ENCODE measurements at places on chromosomes 5 and 9. TPM values are rescaled to one million over a fixed set of nuclear protein-coding genes. Genes with fewer than 3 reads are reported as not detected.

SLC12A2 gene
- total RNA-seq, result 15.6 TPM

AK3 gene
- 56.6 TPM for total RNA-seq

SCAI gene
- total RNA-seq, result 8.1 TPM

ZFP2 gene
- 3.4 TPM for total RNA-seq

FAM240B gene
- not detected for total RNA-seq

HMGCS1 gene
- 22.2 TPM for total RNA-seq

RALGPS1 gene
- 3.2 TPM for total RNA-seq

DNA sequence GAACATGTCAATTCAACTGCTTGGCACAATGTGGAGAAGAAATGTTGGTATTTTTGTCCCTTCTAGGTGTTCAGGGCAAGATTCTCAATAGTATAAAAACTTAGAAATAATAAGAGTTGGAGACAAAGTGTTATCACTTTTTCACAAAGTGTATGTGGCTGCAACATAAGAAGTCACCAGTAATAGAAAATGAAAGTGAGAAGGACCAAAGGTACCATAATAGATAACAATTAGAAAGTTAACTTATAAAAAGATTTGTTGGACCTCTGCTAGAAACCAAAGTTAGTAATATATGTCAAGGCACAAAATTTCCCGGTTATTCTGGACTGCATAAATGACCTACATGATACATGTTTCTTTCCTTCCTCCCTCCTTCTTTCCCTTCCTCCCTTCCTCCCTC is 1535.3 kb downstream of the EFNA5 start:
- no peaks in the 10 kb centered on the region for H3K4me1 ChIP-seq
- no peaks in the 10 kb centered on the region for H3K36me3 ChIP-seq
- no peaks in the 10 kb centered on the region for H3K27me3 ChIP-seq
- no peak overlapping the region for H3K4me3 ChIP-seq

GRCh38 chr9:137172901-137173795 is 1.3 kb upstream of the TMEM210 start:
- H3K36me3 ChIP-seq, result no peaks in the 10 kb centered on the region
- no peak overlapping the region for H3K27ac ChIP-seq
- peaks cover 10% of the 10 kb centered on the region for H3K4me1 ChIP-seq

DNA sequence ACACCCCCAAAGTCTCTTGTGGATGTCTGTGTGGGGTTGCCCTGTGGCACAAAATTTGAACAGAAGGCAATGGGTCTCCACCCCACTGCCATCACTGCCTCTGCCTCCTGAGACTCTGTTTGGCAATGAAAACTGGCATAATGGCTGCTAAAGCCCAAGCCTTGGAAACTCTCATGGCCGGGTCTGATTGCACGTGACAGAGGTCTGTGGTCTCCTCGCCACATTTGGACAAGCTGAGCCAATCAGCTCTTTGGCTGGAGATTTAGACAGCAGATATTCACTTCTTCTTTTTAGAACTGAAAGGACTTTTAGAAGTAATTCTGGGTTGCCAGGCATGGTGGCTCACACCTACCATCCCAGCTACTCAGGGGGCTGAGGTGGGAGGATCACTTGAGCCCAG is 5.5 kb downstream of the GGTA1 start:
- no peak overlapping the region for H3K4me3 ChIP-seq
- no peaks in the 10 kb centered on the region for H3K36me3 ChIP-seq
- H3K4me1 ChIP-seq, result no peaks in the 10 kb centered on the region
- no peaks in the 10 kb centered on the region for H3K27me3 ChIP-seq
- H3K27ac ChIP-seq, result no peak overlapping the region

- DNase-seq, result no peak
- H3K4me1 ChIP-seq, result no peaks in the 10 kb centered on the region
- no peaks in the 10 kb centered on the region for H3K27me3 ChIP-seq
Measured at GRCh38 chr5:53416144-53416738, 64.2 kb upstream of the FST start.

DNA sequence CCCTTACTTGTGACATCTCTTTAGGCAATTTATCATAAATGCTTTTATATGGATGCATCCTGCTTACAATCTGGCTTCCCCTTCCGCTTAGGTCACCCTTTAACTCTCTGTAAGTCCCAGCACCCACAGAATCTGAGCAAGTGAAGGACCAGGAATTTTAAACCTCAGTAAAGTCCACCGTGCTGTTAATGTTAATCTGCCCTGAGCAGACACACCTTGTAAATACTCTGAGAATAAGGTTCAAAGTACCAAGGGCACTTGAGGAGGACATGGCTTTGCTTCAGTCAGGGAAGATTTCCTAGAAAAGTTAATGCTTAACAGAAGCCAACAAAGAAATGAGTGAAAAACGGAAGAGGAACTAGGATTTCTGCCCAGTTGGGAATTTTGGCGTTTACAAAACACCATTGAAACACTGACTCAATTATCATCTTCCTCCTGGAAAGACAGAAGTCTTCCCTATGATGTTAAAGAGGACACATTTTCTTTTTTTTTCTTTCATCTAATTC is 26.4 kb upstream of the TTC39B start:
- no peaks in the 10 kb centered on the region for H3K36me3 ChIP-seq
- no peaks in the 10 kb centered on the region for H3K4me1 ChIP-seq
- DNase-seq, result no peak
- no peaks in the 10 kb centered on the region for H3K27me3 ChIP-seq

DNA sequence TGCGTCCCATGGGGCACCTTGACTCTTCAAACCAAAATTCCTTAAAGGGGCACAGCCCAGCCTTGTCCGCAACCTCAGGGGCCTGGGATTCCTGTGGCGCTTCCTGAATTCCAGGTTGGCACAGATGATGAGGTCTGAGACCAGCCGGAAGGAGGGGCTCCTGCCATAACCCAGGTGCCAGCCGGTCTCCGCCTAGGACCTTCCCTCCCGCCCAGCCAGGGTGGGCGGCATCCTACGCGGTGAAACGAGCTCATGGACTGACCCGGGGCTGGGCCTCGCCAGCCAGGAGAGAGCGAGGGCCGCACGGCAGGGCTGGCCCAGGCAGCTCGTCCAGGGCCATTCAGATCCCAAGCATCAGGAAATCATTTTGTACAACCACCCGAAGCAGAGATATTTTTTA is 23.0 kb downstream of the AMBP start:
- no peaks in the 10 kb centered on the region for H3K36me3 ChIP-seq
- DNase-seq, result peak; percentile 11
- H3K27me3 ChIP-seq, result no peaks in the 10 kb centered on the region
- H3K27ac ChIP-seq, result no peak overlapping the region
- peaks cover 10% of the 10 kb centered on the region for H3K4me1 ChIP-seq

DNA sequence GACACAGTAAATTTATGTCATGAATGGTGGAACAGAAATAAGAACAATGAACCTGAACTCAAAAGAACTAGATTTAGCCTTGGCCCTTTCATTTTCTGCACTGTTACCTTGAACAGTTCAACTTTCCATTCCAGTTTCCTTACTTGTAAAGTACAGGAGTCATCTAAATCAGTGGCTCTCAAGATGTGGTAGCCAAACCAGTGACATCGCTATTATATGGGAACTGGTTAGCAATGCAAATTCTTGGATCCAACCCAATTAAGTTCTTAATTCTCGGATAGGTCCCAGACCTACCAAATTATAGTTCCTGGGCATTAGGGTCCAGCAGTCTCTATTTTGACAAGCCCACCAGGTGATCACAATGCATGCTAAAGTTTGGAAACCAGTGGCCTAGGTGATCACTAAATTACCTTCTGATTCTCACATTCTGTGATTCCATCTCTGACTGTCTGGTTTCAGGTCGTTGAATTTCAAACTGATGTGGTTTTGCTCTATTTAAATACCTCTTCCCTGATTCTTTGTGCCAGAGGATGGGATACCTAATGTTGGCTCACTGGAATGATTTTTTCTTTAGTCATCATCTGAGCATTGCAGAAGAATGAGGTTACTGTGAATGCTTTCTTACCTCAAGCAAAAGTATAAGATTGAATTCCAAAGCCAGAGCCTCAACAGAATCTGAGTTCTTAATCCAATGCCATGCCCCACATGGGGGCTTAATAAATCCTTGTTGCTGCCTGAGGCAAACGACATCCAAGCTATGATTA is 253.8 kb downstream of the ENC1 start:
- H3K4me1 ChIP-seq, result peaks cover 11% of the 10 kb centered on the region
- H3K27me3 ChIP-seq, result no peaks in the 10 kb centered on the region
- no peak for DNase-seq
- no peak overlapping the region for H3K4me3 ChIP-seq

GRCh38 chr9:89494199-89494598 is 3.7 kb downstream of the SEMA4D start:
- H3K27me3 ChIP-seq, result no peaks in the 10 kb centered on the region
- no peaks in the 10 kb centered on the region for H3K36me3 ChIP-seq
- H3K27ac ChIP-seq, result no peak overlapping the region
- DNase-seq, result no peak

GRCh38 chr5:142719836-142720370 is 34.0 kb upstream of the FGF1 start:
- H3K27me3 ChIP-seq, result no peaks in the 10 kb centered on the region
- H3K27ac ChIP-seq, result no peak overlapping the region

DNA sequence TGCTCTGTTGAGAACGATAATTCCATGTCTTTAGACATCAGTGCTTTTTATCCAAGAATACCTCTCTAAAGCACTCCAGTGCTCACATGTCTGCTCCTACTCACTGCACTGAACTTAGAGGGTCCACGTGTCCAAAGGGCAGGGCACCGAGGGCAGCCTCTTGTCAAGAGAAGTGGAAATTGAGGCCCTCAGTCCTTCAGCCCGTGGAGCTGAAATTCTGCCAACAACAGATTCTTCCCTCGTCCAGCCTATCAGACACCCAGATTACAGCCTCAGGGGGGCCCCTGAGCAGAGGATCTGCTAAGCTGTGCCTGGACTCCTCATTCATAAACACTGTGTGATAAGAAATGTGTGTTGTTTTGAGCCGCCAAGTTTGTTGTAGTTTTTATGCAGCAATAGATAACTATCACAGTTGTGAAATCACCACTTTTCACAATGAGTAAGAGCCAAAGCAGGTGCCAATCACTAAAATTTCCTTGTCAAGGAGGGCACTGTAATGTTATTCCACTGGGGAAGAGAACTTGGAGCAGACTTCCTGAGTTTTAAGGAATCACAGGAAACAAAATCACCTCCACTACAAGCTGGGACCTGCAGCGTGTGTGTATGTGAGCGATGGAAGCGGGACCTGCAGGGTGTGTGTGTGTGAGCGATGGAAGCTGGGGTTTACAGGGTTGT is 58.8 kb upstream of the IGFBPL1 start:
- H3K27me3 ChIP-seq, result no peaks in the 10 kb centered on the region
- no peak for DNase-seq
- H3K36me3 ChIP-seq, result no peaks in the 10 kb centered on the region
- H3K4me3 ChIP-seq, result no peak overlapping the region
- no peak overlapping the region for H3K27ac ChIP-seq

Data from ovary (tissue), 10 donors.